ENCODE measurements at places on chromosomes 7 and 10. TPM values are rescaled to one million over a fixed set of nuclear protein-coding genes. Genes with fewer than 3 reads are reported as not detected.

DNA sequence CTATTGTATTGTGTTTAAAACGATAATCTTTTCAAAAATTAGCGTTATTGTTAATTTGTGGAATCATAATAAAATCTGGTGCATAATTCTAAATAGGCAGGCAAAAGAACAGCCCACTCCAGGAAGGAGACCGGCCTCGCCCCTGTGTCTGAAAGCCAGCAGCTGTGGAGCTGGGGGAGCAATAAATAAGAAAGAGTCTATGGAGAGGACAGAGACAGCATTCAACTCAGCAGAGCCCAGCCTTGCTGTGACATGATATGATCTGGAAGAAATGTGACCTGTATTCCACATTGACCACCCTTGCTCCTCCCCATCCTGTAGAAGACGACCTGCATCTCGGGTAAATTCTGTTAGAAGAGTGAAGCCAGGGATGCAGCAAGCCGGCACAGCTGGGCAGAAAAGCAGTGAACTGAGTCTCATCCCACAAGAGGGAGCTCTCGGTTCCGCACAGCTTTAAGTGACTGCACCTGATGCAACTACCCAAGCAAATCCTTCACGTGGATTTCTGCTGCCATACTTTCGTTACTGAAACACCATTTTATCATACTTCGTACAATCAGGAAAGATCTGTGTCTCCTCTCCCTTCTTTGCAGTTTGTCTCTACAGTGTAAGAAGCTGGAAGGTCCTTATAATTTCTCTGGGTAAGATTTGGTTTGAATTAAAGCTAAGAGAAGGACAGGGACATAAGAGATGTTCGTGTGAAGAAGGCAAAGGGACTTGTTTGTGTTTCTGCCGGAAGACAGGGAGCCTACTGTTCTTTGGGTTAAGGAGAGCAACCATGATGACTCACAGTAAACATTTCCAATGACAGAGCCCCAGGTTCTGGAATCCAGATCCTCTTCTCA, 427.1 kb downstream of the GPAM start:
- peak; percentile 14 for DNase-seq

GRCh38 chr7:24851786-24852185, 94.5 kb upstream of the GSDME start:
- DNase-seq = no peak

DNA sequence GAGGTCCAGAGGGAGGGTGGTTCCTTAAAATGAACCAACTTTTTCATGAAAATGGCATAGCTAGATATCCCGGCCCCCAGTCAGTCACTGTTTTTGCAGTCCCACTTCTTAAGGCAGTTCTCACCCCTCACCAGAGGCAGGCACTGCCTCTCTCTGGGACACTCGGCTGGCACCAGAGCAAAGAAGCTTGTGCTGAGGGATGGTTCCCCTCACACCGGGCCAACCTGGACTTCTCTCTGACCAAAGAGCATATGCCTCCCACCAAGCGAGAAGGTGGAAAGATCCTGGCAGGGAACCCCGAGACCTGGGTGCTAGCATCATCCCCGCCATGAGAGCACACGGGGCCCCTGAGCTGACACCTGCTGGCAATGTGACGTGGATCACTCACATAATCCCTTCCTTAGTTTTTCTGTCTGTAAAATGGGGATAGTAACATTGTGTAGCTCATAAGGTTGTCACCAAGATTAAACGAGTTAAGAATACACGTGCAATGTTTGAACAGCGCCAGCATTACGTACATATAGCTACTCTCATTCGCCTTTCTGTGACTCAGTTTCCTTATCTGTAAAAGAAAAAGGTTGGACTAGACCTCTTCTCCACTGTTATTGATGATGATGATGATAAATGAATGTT, 88.5 kb downstream of the PARP12 start:
- no peak for DNase-seq

DNA sequence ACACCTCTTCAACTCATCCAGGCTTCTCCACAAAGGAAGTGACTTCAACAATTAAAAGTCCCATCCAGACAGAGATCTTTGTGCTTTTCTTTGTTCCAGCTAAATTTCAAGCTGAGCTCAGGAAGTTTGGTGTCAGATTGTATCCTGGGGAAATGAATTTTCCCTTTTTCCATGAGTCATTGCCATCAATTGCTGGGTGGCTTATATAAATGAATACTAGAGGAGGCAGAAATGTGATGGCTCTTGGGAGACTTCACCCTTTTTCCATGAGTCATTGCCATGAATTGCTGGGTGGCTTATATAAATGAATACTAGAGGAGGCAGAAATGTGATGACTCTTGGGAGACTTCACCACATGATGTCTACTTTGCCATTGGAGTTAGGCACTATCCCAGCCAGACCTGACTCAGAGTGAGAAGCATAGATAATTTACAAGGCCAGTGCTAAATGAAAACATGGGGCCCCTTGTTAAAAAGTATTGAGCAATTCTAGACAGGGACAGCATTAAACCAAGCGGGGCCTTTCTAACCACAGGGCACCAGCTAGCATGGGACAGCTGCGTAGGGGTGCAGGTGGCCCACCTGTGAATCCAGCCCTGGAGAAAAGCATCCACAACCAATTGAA, 339.2 kb upstream of the PODXL start:
- peak; percentile 13 for DNase-seq

Gene IKZF1
- total RNA-seq = 40.9 TPM

Measured in umbilical cord (tissue), 2 donors.